ENCODE measurements at places on chromosomes 1 and 21. TPM values are rescaled to one million over a fixed set of nuclear protein-coding genes. Genes with fewer than 3 reads are reported as not detected.

The SPRR3 gene
- total RNA-seq = not detected

The NUAK2 gene
- 1.1 TPM for total RNA-seq

The GIPC2 gene
- 3.3 TPM for total RNA-seq

The FCGR2B gene
- 47.0 TPM for total RNA-seq

The IQGAP3 gene
- 0.28 TPM for total RNA-seq

The CCDC27 gene
- total RNA-seq = not detected

The PPM1J gene
- total RNA-seq = 0.63 TPM

The CHRNB2 gene
- total RNA-seq = 0.09 TPM
